LHCN-M2 (cell line): ENCODE measurements at places on chromosomes 3 and 15.
A peak's percentile ranks its signal among the peaks of the same experiment; 100 is the strongest.

DNA sequence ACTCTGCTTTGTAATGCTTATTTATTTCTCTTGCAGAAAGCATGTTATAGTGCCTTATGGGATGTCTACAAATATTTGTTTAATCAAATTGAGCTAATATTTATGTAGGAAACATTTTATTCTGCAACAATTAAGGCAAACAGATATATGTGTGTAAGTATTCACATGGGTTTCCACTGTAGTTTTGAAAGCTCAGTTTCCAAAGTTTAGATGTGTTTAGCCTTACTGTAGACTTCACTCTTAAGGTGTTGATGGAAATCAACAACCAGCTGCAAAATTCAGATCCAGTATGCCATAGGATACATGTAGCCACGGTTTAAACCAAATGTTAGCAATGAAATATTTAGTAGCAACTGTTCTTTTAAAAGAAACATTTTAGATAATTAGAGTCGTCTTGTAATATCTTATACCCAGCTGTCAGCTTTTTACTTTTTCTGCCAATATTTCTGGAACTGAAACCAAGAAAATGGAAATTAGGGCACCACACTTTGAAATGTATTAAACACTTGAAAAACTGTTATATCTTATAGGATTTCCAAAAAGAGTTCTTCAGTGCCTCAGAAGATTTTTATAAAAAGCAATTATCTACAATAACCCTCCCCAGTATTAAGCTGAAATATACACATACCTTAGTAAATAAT lies 18.5 kb downstream of the PIK3CA start:
- peak; percentile 48 for DNase-seq

DNA sequence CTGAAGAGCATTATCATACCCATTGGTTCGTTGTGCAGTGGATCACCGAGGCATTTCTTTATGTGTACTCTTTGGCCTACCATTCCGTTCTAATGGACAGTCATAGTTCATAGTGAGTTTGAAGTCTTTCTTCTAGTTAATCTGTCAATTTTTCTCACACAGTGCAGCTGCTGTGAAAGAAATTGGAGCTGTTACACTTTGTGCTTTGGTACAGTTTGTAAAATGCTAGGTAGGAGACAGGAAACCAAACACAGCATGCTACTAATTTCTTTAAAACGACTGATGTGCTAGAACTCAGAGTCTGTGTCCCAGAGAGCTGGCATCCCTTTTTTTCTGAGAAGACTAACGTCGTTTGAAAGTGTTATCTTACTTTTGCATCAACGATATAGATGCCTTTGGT lies 218.9 kb downstream of the CNTN4 start:
- DNase-seq: no peak

- DNase-seq: no peak
Measured at GRCh38 chr15:51096976-51097375, 2.3 kb upstream of the TNFAIP8L3 start.

DNA sequence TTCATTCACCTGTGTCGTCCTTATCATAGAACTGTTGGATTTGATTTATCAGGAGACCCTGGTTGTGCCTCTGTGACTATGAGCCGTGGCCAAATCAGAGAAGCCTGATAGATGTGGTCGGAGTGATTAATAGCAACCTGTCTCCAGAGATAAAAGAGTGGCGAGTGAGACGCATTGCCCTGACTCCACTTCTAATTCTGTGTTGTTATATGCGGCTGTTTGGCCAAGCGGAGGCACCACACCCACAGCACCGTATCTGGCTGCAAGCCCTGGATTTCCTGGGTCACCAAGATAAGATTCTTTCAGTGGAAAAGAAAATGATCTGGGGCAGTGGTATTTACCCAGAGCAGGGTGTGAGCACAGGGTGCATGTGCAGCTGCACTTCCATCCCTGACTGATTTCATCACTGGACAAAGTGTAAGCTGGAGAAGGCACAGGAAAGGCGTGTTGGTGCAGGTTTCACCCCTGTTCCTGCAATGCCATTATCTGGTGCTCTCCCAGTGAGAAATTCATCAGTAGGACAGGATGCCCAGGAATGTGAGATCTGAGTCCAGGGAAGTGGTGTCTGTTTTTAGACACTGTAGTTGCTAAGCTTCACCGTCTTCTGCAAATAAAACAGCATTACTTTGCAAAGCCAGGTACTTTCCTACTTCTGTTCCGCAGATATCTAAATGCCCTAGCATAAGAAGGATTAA lies 84.6 kb downstream of the CD47 start:
- no peak for DNase-seq

DNA sequence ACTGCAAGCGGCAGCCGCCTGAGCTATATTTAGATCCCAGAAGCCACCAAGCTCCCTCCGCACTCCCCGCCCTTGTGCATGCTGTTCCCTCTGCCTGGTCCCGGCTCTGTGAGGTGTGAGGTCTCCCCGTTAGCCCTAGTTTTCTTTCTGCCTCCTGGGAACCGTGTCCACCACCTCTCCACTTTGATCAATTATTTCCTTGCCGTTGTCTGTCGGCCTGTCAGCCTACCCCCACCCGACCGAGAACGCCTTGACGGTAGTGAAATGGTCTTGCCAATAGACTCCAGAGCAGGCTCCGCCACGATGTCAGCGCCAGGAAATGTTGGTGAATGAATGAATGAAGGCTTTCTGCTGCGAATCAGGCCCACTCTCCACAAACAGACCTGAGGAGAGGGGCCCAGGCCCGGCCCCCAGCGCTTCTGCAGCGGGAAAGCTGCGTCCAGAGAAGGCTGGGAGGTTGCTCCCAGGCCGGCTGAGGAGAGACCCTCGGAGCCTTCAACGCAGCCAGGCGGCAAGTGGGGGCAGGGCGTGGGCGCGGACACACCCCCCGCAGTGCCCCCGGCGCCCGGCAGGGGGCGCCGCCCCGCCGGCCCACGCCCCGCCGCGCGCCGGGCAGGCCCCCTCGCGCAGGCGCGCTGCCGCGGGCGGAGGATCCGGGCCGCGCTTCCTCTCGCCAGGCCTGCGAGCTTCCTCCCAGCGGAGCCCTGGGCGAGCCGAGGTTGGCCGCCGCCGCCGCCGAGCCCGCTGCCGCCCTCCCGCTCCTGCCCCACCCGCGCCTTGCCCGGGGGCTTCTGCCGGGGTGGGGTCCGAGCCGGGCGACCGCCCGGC lies at the start of gene CSK:
TSS of gene CSK (plus strand) at position 650 of the 828 bp plus-strand sequence. CDS start 16,218 bp downstream, outside the sequence.
- peak; percentile 59 for DNase-seq

- no peak for DNase-seq
Measured at GRCh38 chr3:14223595-14223994, 45.0 kb downstream of the LSM3 start.

- DNase-seq: no peak
Measured at GRCh38 chr3:187648177-187648576, 22.0 kb downstream of the SST start.

DNA sequence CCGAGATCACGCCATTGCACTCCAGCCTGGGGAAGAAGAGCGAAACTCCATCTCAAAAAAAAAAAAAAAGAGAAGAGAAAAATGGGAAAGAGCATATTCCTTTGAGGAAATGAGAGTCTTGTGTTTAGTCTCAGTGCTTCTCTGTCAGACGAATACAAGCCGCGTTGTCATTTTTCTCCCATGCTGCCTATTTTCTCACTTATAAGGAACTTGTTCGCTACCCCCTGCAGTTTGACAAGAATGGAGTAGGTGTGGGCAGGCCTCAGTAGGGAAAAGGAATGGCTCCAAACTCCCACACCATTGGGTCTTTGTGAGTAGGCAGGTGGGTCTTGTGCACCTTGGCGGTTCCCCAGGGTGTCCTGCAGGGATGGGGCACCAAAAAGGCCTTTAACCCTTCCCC lies 6.5 kb downstream of the GPR160 start:
- no peak for DNase-seq

GRCh38 chr15:40688932-40689799 lies 5.8 kb upstream of the RAD51 start:
- no peak for DNase-seq

GRCh38 chr3:130405956-130406355 lies 60.5 kb downstream of the COL6A5 start:
- DNase-seq: no peak

- DNase-seq: no peak
Measured at GRCh38 chr3:52086976-52087663, 30.7 kb upstream of the DUSP7 start.

DNA sequence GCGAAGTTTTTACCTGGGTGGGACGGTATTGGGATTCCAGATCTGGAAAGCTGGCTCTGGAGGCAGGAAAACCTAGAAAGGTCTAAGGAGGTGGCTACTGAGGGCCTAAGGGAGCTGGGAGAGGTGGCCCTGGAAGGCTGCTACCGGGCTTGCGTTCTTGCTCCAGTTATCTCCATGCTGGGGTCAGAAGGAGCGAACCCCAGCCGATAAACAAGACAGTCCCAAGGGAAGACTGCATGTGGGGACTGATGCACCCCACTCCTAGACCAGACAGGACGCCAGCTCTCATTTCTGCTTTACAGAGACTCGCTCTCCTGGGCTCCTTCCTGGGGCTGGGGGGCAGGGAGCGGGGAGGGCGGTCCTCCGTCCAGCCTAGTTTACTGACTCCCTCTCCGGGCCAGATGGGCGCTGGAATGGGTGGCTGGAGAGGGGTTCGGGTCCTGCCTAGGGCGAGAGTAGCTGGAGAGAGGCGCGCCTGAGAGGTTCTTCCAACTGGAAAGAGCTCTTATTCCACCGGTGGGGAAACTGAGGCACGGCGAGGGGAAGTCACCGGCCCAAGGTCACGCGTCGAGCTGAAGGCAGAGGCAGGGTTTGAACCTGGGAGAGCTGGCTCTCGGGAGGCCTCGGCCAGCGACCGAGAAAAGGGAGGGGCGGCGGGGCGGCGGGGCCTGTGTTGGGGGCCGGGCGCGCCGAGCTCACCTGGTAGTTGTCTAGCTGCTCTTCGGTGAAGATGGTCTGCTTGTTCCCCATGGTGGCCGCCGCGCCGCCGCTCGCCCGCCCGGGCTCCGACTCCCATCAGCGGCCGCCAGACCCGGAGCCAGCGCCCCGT lies 565 bp downstream of the CIB2 start:
- DNase-seq: no peak

DNA sequence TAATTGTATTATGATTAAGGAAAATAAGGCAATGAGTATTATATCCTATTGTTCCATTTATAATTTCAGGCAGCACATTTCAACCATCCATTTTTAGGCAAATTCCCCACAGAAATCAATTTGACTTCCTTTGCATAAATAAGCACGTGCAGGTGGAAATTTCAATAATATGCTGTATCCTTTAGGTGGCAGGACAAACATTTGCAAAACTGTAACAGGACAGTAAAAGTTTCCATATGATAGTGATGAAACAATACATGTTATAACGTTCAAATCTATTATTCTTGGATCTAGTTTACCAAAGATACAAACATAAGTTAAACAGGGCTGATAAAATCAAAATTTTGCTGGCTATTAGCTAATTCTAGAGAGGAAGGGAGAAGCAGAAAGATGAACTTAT lies 8.5 kb downstream of the UACA start:
- DNase-seq: no peak

DNA sequence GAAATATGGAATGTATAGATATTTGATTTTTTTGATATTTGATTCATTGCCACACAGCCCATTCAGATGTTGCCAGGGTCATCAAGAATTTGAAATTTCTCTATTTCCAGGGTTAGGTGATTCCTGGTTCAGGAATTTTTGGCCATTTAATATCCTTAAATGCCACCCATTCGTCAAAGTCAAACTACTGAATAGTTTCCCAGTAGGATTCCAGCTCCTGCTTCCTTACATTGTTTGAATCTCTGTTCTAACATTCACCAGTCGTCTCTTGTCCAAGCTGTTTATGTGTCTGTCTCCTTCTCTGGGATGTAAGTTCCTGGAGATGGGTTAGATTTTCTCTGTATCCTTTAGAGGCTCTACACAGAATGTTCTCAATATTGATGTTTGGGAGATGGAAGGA lies 124.9 kb upstream of the TLE3 start:
- no peak for DNase-seq

DNA sequence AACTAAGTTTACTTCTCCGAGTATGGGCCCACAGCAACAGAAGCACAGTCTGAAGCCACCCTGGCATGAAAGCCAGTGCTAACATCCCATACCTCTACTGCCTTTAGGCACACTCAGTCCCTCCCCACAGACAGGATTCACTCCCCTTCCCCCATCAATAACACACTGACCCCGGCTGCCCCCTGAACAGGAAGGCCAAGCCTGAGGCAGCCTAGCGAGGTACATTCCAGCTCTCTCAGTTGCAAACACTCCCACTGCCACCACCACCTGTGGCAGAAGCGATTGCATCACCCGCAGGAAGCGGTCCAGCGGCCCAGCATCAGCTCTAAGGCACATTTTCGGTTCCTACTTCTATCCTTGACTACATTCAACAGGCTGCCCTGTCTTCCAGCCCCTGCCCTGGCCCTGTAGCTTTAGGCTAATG lies 7.0 kb upstream of the BMF start:
- no peak for DNase-seq

DNA sequence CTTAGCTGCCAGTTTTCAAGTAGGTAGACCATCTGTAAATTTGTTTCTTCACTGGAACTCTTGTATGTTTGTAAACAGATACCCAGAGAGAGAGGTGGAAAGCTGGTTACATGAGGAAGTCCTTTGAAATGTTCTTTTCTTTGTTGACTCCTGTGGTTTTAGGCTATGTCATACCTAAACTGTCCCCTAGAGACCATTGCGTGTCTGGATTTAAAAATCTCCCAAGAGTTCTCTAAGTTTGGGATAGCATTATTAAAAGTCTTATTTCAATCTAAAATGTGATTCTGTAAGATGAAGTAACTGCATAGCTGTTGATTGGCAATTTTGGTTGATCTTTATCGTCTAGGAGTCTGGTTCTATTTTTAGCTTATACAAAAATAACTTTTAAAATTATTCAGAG lies 127.2 kb downstream of the GHSR start:
- DNase-seq: peak; percentile 92

DNA sequence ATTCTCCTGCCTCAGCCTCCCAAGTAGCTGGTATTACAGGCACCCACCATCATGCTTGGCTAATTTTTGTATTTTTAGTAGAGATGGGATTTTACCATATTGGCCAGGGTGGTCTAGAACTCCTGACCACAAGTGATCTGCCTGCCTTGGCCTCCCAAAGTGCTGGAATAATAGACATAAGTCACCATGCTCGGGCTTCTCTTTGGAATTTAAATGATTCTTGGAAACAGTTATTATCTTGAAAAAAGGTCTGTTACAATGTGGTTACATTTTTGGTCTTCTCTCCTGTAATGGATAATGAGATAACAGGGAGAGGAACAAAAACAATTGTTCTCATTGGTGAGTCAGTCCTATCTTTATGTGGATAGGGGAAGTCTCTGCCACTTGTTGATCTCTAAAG lies 59.8 kb upstream of the AADACL2 start:
- no peak for DNase-seq
